Stimulated activated CD4-positive, alpha-beta T cell treated with anti-CD3 and anti-CD28 coated beads, Interleukin-1b, Interleukin-23, amount 100 ng/mL, for 4 hours (primary cell): ENCODE measurements at places on chromosomes 2 and 18.

DNA sequence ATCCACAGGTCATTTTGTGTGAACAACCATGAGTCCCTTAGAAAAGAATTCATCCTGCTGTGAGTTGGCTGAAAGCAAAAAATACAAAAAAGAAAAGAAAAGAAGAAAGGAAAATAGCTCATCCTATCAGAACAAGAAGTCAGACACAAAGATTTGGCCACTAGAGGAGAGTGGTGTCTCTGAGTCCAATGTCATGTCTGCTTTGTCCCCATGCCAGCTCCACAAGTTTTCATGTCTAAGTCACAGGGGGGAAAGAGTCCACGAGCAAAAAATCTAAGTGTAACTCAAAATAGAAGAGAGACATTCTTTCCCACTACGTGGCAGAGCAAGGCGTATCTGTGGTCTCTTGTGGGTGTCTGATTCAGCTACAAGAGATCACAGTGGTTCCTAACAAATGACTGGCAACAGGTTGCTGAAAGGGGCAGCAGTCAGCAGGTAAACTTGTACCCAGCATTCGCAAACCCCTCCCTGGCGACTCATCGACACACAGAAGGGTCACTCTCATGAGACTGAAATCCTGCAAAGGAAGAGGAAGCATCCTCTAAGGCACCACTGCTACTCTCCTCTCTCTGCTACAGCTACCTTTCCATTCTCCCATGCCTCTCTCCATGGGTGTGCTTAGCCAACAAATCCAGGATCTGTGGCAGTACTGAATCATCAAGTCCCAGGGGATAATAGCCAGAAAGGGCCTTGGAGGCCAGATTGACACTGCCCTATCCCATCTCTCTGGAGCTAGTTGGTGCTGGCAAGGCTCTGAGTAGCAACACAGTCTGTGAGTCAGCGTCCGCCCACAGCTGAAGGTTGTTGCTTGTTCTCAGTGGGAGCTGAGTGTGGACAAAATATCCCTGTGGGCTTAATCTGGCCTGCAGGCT lies 123.0 kb upstream of the SLC39A10 start:
- DNase-seq: peak; percentile 59

DNA sequence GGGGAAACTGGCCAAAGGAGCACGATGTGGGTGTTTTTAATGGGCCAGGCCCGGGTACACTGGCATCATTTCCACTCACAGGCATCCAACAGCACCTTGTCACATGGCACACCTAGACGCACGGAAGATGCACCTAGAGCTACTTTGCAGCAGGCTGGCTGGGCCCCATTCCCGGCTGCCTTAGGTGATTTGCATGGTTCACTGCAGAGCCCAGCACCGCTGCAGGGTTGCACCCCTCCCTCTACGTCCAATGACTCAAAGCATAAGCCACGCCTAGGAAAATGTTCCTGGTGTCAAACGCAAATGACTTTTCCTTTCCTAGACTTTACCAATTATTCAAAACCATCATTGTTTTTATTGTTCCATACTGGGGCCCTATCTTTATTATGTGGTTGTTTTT lies 222.9 kb downstream of the EIPR1 start:
- DNase-seq: no peak

GRCh38 chr2:54589340-54590215 lies 133.5 kb downstream of the SPTBN1 start:
- DNase-seq: no peak

GRCh38 chr2:179682756-179683155 lies 178.7 kb downstream of the ZNF385B start:
- no peak for DNase-seq

DNA sequence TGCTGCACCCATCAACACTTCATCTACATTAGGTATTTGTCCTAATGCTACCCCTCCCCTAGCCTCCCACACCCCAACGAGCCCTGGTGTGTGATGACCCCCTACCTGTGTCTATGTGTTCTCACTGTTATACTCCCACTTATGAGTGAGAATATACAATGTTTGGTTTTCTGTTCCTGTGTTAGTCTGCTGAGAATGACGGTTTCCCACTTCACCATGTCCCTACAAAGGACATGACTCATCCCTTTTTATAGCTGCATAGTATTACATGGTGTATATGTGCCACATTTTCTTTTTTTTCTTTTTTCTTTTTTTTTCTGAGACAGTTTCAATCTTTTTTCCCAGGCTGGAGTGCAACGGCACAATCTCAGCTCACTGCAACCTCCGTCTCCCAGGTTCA lies 284.1 kb upstream of the CYP26B1 start:
- no peak for DNase-seq

DNA sequence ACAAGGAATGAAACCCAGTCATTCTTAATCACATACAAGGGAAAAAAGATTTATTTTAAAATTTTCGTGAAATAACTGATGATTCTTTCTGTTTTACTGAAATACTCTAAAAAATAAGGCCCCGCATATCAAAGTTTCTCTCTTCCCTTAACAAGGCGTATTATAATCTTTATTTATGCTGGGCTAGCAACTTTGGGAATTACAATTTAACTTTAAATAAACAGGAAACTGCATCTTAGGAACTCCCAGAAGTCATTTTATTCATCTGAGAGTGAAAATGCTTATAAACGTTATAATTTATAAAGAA lies 166.7 kb downstream of the TCF4 start:
- DNase-seq: no peak

- DNase-seq: no peak
Measured at GRCh38 chr2:68386365-68386764, 21.3 kb downstream of the PLEK start.

DNA sequence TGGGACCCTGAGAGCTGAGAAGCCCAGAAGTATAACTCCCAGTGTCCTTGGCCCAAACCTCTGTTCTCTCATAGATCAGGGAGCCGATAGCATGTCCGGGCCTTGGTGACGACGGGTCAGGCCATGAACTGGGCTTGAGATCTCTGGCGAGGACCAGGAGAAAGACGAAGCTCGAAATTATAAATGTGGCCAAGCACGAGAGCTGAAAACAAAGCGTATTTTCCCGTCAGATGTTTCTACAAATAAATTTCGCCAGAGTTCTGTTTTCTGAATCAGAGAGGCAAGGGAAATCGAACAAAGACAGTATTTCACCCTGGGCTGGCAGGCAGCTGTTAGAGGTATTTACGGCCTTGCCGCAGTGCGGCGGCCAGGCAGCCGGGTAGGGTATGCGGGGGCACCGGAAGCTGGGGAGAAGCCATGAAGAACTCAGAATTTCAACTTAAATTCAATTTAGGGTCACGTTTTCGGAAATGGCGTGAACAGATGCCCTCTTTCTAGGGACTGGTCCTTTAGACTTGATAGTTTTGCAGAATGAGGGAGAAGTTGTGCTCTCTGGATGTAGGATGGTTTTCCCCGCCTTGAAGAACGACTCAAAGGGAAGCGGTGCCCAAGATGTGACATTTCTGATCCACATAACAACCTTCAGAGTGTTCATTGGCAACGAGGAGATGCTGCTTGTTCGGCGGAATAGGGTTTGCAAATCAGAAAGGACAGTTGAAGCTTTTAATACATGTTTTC lies 9.6 kb downstream of the HOXD8 start:
- DNase-seq: no peak

GRCh38 chr18:13616041-13616440 lies 110.3 kb downstream of the FAM210A start:
- no peak for DNase-seq

- DNase-seq: no peak
Measured at GRCh38 chr2:45713136-45713535, 61.7 kb downstream of the PRKCE start.

DNA sequence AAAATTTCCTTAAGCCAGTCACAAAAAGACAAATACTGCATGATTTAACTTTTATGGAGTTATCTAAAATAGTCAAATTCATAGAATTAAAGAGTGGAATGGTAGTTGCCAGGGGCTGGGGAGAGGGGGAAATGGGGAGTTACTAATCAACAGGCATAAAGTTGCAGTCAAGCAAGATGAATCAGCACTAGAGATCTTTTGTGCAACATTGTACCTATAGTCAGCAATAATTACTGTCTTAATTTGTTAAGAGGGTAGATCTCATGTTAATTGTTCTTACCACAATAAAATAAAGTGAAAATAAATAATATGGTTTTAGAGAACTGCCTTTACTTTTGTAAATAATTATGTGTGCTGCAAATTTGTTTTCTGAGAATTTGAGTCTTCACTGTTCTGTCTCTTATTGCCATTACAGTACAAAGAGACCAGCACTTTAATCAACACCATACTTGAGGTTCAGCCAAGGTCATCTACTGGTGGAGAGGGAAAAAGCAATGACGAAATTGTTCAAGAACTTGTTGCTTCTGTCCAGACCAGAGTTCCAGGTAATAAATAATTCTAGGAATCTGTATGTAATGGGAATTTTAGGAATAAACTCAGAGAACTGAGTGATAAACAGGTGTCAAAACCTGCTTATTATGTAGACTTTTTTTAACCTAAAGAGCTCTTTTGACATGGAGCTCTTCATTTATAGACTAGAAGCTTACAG lies 75.5 kb downstream of the TRABD2A start:
- DNase-seq: no peak

DNA sequence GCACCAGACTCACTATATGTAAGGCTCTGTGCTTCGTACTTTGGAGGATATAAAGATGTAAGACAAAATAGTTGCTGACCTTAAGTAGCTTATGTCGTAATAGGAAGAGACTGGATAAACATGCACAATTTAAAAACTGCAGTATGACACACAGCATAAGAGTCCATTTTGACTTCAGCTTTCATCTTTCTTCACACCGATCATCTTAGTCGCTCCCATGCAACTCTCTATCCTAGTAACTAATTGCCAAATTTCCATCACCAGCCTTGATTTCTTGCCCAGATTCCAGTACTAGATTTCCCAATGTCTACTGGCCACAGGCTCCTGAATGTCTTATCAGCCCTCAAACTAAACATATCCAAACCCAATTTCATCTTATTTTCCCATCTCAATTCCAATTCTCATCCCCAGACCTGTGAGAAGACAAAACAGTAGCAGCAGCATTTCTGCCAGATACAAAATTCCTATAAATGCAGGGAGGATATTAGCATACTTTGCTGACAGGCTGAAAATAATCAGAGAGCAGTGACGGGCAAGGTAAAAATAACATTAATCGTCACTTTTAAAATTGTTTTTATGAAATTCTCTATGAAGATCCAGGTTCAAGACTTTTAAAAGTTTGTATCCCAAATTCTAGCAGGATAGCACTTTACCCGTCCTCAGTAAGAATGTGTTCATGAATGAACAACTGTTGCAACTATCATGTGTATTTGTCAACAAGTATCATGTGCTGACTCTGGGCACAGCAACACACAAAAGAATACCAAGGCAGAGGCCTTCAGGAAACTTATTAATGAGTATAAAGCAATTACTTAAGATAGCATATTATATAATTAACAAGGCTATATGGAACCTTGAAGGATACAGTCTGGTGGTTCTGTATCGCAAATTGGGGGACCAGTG lies 42.2 kb downstream of the KIDINS220 start:
- DNase-seq: no peak

DNA sequence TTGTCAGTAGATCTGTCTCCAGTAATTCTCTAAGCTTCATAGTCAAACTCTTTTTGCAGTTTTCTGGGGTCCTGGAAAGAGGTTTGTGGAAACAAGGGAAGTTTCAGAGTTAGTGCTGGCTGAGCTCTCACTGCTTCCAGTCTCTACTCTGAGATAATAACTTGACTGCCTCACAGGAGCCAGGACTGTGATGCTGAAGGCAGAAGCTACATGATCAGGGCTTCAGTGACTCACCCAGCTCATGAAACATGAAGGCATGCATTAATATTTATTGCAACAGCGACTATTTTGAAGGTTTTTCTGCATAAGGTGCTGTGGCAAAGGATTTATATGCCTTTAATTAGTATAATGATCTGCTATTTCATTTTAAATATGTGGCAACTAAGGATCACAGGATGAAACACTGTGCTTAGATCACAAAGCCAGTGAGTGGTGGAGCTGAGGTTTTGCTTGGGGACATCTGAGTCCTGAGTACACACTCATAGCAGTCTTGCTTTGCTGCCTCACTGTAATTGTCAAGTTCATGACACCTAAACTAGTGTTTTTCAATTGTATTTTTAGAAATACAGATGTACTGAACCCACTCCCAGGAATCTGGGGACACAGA lies 448.4 kb upstream of the GCFC2 start:
- no peak for DNase-seq

GRCh38 chr2:30334762-30335363 lies 103.5 kb downstream of the LBH start:
- no peak for DNase-seq

- no peak for DNase-seq
Measured at GRCh38 chr18:52888014-52888413, 548.0 kb downstream of the DCC start.

GRCh38 chr2:133867166-133867565 lies 298.9 kb upstream of the NCKAP5 start:
- no peak for DNase-seq

DNA sequence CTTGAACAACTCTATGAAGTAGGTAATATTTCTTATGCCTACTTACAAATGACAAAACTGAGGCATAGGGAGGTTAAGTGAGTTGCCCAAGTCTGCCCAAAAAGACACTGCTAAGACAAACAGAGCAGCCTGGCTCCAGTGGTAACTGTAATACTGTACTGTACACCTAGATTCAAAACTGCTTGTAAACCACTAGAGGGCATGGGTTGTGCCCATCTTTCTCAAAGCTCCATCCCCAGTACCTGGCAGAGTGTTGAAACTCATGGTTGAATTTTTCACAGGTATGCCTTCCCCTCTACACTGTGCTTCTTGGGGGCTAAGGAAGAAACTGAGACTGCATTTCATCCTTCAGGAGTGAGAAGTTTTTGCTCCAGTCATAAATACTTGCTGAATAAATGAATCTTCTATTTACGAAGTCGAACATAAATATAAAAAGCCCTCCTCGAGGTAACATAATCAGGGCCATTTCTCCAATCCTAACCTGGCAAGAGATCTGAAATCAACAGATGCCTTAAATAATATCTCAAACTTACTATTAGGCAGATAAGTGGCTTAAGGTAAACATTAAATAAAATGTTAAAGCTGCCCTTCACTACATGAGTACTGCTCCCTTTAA lies 2.0 kb downstream of the PPP4R1 start:
- peak; percentile 1 for DNase-seq

DNA sequence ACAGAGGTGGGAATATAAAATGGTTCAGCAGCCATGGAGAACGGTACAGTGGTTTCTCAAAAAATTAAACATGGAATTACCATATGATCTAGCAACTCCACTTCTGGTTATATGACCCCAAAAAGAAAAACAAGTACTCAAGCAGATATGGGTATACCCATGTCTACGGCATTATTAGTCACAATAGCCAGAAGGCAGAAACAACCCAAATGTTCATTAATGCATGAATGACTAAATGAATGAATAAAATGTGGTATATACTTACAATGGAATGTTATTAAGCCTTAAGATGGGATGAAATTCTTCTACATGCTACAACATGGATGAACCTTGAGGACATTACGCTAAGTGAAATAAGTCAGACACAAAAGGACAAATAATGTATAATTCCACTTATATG lies 266.8 kb upstream of the FBXO11 start:
- DNase-seq: no peak

DNA sequence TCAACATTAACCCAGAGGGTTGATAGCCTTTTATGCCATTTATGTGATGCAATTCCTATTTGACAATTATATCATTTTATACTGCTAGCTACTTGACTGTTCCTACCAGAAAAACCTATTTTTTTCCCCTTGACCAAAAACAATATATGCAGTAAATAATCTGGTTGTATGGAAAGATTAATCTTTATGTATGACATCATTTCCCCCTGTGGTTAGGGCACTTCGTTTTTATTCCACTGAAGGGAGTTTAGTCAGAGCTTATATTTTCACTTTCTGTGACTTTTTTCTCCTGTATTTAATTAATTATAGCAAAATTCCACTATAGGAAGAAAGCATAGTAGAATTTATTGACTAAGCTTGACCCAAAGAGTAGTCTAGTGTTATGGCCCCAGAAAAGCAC lies 107.6 kb downstream of the HAUS1 start:
- DNase-seq: no peak

- no peak for DNase-seq
Measured at GRCh38 chr18:67513280-67513679, 3.2 kb downstream of the DSEL start.
